Stimulated activated naive B cell treated with anti-CD40 and anti-IgM and Interleukin-4, amounts not matched to agents 10 μg/mL and 1 μg/mL and 100 μg/mL, for 72 hours (primary cell): ENCODE measurements at places on chromosomes 13 and 19.

GRCh38 chr13:111474136-111475002 is 153.9 kb downstream of the TEX29 start:
- H3K4me3 ChIP-seq, result no peak overlapping the region
- H3K36me3 ChIP-seq, result no peaks in the 10 kb centered on the region
- no peak for DNase-seq
- no peaks in the 10 kb centered on the region for H3K27me3 ChIP-seq

GRCh38 chr13:30338952-30339351 is 31.6 kb upstream of the KATNAL1 start:
- H3K4me1 ChIP-seq, result peaks cover 11% of the 10 kb centered on the region
- no peaks in the 10 kb centered on the region for H3K27me3 ChIP-seq
- H3K36me3 ChIP-seq, result no peaks in the 10 kb centered on the region
- no peak overlapping the region for H3K27ac ChIP-seq
- no peak for DNase-seq

- H3K4me3 ChIP-seq, result no peak overlapping the region
- peaks cover 46% of the 10 kb centered on the region for H3K4me1 ChIP-seq
- no peak for DNase-seq
- H3K27ac ChIP-seq, result no peak overlapping the region
- H3K27me3 ChIP-seq, result no peaks in the 10 kb centered on the region
These were observed 43.0 kb downstream of the CARS2 start for GRCh38 chr13:110662777-110663443.

GRCh38 chr19:4369888-4370260 is 26.5 kb downstream of the MPND start:
- no peaks in the 10 kb centered on the region for H3K27me3 ChIP-seq
- H3K36me3 ChIP-seq, result peaks cover 50% of the 10 kb centered on the region
- H3K4me3 ChIP-seq, result peak overlapping the region; percentile 87

- DNase-seq, result no peak
- peaks cover 10% of the 10 kb centered on the region for H3K4me1 ChIP-seq
- H3K27me3 ChIP-seq, result peaks cover 60% of the 10 kb centered on the region
- H3K36me3 ChIP-seq, result no peaks in the 10 kb centered on the region
- H3K4me3 ChIP-seq, result peak overlapping the region; percentile 20
These were observed 421 bp upstream of the GPR12 start for GRCh38 chr13:26760832-26761582.

DNA sequence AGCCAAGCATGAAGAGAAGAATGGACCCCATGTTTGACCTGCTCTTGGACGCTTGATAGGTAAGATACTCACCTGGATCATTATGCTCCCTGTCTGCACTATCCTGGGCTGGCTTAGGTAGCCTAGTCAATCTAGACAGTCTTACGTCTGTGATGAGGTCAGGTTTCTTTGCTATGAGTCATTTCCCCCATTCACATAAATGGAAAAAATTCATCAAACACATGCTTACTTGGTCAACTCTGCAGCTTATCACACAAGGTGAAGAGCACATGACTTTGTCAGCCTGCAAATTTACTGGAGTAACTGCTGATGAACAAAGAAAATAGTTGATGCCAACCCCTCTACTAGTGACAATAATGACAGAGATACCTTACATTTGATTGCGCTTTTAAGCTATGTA is 170.0 kb downstream of the NUFIP1 start:
- peaks cover 10% of the 10 kb centered on the region for H3K4me1 ChIP-seq
- H3K4me3 ChIP-seq, result no peak overlapping the region
- no peak overlapping the region for H3K27ac ChIP-seq
- DNase-seq, result peak; percentile 1
- H3K36me3 ChIP-seq, result no peaks in the 10 kb centered on the region
- H3K27me3 ChIP-seq, result peaks cover 9% of the 10 kb centered on the region

DNA sequence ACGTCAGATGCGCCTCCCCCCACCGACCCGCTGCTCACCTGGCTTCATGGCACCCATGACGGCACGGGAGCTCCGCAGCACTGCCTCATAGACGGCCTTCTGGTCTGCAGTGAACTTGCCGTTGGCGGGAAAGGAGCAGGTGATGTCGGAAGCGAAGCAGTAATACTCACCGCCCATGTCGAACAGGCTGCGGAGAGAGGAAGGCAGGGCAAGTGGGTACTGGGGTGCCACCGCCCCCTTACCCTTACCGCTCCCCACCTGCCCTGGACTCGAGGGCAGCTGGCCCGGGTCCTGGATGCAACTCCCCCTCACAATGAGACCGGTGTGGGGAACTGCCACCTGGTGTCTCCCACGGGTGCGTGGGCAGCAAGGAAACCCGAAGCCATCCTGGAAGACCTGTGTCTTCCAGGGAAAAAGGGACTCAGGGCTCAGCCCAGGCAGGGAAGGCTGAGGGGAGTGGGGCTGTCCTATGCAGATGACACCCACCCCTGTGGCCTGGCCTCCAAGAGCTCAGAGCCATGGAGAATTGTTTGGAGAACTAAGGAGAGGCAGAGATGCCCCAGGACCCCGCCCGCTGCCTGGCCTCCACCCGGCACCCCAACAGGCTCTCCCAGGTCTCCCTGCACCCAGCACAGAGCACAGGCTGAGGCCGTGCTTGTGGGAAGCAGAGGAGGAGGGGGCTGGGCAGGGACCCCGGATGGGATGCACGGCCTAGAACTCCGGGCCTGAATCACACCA is 28.3 kb downstream of the CEBPG start:
- H3K4me3 ChIP-seq, result no peak overlapping the region
- peaks cover 7% of the 10 kb centered on the region for H3K4me1 ChIP-seq
- H3K36me3 ChIP-seq, result peaks cover 12% of the 10 kb centered on the region

GRCh38 chr19:1749373-1750342 is 3.6 kb upstream of the ONECUT3 start:
- peak overlapping the region; percentile 49 for H3K27ac ChIP-seq
- peaks cover 39% of the 10 kb centered on the region for H3K4me1 ChIP-seq
- peaks cover 66% of the 10 kb centered on the region for H3K27me3 ChIP-seq

DNA sequence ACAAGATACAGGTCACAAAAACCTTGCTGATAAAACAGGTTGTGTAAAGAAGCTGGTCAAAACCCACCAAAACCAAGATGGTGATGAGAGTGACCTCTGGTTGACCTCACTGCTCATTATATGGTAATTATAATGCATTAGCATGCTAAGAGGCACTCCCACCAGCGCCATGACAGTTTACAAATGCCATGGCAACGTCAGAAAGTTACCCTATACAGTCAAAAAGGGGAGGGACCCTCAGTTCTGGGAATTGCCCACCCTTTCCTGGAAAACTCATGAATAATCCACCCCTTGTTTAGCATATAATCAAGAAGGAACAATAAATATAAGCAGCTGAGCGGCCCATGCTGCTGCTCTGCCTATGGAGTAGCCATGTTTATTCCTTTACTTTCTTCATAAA is 434.1 kb downstream of the ZNF536 start:
- no peak overlapping the region for H3K27ac ChIP-seq
- no peaks in the 10 kb centered on the region for H3K4me1 ChIP-seq
- DNase-seq, result no peak
- H3K36me3 ChIP-seq, result no peaks in the 10 kb centered on the region

- no peaks in the 10 kb centered on the region for H3K4me1 ChIP-seq
- DNase-seq, result no peak
- no peak overlapping the region for H3K27ac ChIP-seq
- H3K27me3 ChIP-seq, result peaks cover 8% of the 10 kb centered on the region
- no peaks in the 10 kb centered on the region for H3K36me3 ChIP-seq
These were observed 99.3 kb upstream of the GJB6 start for GRCh38 chr13:20331419-20331818.

GRCh38 chr19:38687837-38688378 is 40.5 kb downstream of the ACTN4 start:
- no peak for DNase-seq
- peaks cover 57% of the 10 kb centered on the region for H3K4me1 ChIP-seq
- peaks cover 33% of the 10 kb centered on the region for H3K36me3 ChIP-seq
- no peak overlapping the region for H3K4me3 ChIP-seq
- no peak overlapping the region for H3K27ac ChIP-seq
- H3K27me3 ChIP-seq, result no peaks in the 10 kb centered on the region

GRCh38 chr13:98839856-98840769 is 87.6 kb upstream of the SLC15A1 start:
- H3K4me1 ChIP-seq, result peaks cover 3% of the 10 kb centered on the region
- no peak overlapping the region for H3K27ac ChIP-seq
- peak; percentile 6 for DNase-seq

DNA sequence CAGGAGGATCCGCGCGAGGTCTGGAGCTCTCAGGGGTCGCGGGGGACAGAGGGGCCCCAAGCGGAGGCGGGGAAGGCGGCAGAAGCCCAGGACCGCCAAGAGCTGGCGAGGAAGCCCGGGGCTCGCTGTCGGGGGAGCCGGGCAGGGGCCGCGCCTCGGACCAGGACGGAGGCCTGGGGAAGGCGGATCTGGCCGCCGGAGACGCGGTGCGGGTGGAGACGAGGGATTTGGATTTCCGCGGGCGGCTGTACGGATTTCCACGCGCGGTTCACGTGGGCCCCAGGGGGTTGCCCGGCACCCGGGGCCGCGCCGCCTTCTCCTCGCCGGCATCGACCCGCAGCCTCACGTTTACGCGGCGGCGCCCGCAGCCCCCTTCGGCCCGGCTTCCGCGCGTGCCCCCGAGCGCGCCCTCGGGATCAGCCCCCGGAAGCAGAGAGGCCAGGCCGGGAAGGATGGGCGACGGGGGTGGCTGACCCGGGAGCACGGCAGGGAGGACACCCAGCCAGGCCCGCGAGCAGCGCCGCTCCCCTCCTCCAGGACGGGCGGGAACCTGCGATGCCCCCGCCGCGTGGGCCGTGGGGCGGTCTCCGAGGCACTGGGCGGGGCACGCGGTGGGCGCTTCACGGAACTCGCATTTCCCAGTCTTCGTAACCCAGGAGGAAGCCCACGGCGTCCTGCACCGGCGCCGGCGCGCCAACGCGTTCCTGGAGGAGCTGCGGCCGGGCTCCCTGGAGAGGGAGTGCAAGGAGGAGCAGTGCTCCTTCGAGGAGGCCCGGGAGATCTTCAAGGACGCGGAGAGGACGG is 4.7 kb downstream of the F7 start:
- H3K4me3 ChIP-seq, result peak overlapping the region; percentile 65
- no peaks in the 10 kb centered on the region for H3K36me3 ChIP-seq
- peaks cover 4% of the 10 kb centered on the region for H3K4me1 ChIP-seq
- no peak for DNase-seq
- peaks cover 31% of the 10 kb centered on the region for H3K27me3 ChIP-seq

DNA sequence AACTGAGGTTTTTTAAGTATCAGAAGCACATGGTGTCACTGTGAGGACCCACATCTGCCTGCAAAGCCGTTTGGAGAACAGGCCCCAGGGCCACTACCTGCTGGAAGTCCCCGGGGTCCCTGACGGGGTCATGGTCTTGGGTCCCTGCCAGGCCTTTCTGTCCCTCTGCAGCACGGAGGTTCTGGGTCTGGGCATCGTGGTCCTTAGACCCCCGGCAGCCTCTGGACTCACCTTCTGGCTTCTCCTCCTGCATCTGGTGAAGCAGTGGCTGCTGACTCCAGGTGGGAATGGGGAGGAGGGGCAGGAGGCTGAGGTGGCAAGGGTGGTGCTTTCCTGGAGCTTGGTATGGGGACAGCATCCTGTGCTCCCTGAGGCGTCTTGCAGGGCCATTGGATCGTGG is 198.6 kb downstream of the TEX29 start:
- no peaks in the 10 kb centered on the region for H3K36me3 ChIP-seq
- H3K4me1 ChIP-seq, result no peaks in the 10 kb centered on the region
- DNase-seq, result no peak
- H3K27me3 ChIP-seq, result peaks cover 13% of the 10 kb centered on the region

DNA sequence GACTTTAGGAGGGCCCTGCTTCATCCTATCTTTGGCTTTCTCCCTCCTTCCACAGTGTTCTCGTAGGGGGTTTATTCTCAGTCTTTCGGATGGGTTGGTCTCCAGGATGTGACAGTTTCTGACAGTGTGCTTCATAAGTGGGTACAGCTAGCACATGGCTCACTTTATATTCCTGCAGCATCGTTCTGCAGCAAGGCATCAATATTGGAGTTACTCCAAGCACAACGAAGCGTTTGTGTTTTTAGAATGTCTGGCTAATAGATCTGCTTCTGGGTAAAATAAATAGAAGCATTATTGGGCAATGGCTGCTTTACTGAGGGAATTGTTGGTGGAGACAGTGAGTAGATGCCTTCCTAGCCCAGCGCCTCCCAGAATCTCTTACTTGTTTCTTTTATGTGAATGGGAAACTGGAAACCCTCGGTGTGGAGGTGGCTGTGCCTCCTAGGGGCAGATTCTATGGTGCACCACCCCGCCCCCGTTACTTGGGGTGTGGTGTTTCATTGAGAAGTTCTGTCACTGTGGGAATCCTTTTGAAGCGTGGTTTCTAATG is 2.0 kb downstream of the FARP1 start:
- H3K27ac ChIP-seq, result no peak overlapping the region
- no peaks in the 10 kb centered on the region for H3K36me3 ChIP-seq
- DNase-seq, result no peak
- no peak overlapping the region for H3K4me3 ChIP-seq

DNA sequence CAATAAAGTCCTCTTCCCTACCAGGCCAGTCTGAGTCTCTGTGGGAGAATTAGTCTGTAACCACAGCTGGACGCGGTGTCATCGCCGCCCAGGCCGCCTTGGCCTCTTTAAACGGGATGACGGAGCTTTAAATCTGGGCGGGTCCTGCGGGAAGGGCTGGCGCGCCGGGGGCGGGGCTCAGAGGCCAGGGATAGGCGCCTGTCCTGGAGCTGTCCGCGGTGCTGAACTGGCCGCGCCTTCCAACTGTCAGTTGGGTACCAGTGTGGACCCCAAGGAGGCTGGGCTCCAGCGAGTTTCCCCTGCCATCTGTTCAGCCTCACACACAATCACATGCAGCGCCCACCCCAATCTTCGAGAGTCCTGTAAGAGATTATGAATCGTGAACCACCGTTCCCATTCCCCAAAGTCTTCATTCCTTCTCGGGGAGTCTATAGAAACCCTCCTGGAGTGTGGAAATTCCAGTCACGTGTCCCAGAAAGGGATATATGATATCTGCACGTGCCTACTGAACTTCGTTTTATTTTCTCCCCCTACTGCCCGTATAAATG is 11.5 kb downstream of the APLP1 start:
- peak; percentile 65 for DNase-seq
- peaks cover 2% of the 10 kb centered on the region for H3K36me3 ChIP-seq
- H3K27me3 ChIP-seq, result peaks cover 49% of the 10 kb centered on the region

DNA sequence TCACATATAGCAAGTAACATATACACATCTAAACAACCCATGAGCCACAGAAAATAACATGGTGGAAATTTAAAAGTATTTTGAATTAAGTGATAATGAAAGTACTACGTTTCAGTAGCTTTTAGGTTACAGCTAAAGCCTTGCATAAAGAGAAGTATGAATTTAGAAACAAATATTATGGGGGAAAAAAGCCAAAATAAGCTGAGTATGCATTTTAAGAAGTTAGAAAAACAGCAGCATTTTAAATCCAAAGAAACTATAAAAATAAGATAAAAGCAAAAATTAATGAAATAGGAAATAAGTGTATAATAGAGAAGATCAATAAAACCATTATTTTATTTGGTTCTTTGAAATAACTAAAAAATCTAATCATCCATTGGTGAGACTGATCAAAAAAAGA is 89.8 kb upstream of the ARHGEF7 start:
- no peak overlapping the region for H3K4me3 ChIP-seq
- H3K27me3 ChIP-seq, result peaks cover 26% of the 10 kb centered on the region
- DNase-seq, result no peak
- H3K4me1 ChIP-seq, result no peaks in the 10 kb centered on the region
- no peak overlapping the region for H3K27ac ChIP-seq

- H3K4me3 ChIP-seq, result no peak overlapping the region
- no peak overlapping the region for H3K27ac ChIP-seq
- H3K27me3 ChIP-seq, result no peaks in the 10 kb centered on the region
- H3K36me3 ChIP-seq, result no peaks in the 10 kb centered on the region
These were observed 135.7 kb downstream of the DNAJC15 start for GRCh38 chr13:43159026-43159461.
